ENCODE measurements at places on chromosomes 1 and 21. TPM values are rescaled to one million over a fixed set of nuclear protein-coding genes. Genes with fewer than 3 reads are reported as not detected.

GRCh38 chr21:39016740-39017315, 166.4 kb downstream of the PSMG1 start:
- DNase-seq, result no peak

- DNase-seq, result no peak
These were observed 25.9 kb downstream of the HSD3B2 start for GRCh38 chr1:119440721-119441307.

GRCh38 chr1:18536915-18537314, 56.2 kb downstream of the KLHDC7A start:
- DNase-seq, result no peak

GRCh38 chr1:61426254-61426653, 298.7 kb downstream of the TM2D1 start:
- DNase-seq, result no peak

GRCh38 chr1:168617974-168618750, 41.8 kb downstream of the XCL1 start:
- no peak for DNase-seq

GRCh38 chr1:196063294-196063693, 544.9 kb downstream of the KCNT2 start:
- DNase-seq, result no peak

DNA sequence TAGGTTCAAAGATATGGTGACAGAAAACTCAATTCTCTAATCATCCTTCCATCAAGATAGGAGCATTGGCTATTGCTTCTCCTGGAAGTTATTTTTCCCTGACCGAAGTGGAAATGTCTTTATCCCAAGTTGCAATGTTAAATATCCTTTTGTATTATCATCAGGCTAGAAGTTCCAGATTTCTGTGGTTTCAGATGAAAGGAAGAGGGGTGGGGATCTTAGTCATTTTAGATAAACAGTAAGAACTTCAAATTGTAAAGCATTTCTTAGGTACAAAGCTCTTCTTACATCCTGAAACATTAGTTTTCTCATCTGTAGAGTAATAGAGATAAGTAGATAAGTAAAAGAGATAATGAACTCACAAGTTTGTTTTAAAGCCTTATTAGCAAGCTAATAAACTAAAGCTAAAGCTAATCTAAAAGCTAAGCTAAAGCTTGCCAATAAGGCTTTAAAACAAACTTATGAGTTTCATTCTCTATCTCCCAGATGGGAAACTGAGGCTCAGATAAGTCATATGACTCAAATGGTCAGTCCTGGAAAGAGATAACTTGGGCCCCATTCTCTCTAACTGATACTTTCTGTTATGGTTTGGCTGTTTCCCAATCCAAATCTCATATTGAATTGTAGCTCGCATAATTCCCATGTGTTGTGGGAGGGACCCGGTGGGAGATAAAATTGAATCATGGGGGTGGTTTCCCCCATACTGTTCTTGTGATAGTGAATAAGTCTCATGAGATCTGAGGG, 99.2 kb upstream of the KCNK2 start:
- DNase-seq, result no peak

DNA sequence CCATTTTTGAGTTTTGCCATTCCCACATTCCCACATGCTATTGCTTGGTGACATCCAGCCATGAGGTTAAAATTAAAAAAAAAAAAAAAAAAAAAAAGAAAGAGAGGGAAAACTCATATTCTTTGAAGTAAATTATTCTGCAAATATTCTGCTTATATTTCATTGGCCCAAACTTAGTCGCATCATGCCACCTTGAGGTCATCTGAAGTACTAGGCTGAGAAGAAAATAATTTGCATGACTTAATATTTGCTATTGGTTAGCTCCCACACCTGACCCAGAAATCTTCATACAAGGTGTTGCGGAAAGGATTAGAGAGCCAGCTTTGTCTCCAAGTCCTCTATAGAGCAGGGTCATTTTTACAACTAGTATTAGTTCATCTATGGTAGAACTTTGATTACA, 2206.0 kb downstream of the MRPL39 start:
- no peak for DNase-seq

GRCh38 chr1:113903501-113904292, 902 bp downstream of the AP4B1 start:
- peak; percentile 20 for DNase-seq

- no peak for DNase-seq
These were observed 3.8 kb upstream of the CA6 start for GRCh38 chr1:8941906-8942305.

GRCh38 chr1:202112859-202113689, 9.6 kb upstream of the GPR37L1 start:
- no peak for DNase-seq

DNA sequence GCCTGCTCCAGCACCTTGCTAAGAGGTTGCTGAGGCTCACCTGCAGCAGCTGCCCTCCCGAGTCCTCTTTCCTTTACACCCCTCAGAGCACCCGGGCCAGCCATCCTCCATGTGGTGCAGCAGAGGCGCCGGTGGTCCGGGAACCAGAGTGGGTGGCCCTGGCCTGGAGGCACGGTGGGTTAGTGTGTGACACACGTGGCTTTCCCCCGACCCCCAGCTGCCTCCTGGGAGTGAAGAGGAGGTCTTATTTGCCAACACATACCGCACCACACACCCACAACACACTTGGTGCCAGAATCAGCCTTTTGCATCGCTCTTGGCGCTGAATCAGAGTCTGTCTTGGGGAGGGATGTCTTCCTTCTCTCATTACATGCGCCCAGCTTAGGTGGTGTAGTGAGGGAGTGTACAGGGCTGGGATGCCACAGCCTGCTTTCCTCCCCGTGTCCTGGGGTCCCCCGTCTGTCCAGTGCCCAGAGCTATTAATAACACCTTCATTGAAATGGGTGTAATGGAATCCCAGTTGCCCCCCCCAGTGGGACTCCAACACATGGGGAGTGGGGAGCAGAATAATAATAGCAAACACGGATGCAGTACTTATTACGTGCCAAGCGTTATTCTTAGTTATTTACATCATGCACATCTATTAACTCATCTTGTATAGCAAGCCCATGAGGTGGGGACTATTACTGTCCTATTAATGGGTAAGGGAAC, 38.2 kb downstream of the MAPKAPK2 start:
- DNase-seq, result no peak

DNA sequence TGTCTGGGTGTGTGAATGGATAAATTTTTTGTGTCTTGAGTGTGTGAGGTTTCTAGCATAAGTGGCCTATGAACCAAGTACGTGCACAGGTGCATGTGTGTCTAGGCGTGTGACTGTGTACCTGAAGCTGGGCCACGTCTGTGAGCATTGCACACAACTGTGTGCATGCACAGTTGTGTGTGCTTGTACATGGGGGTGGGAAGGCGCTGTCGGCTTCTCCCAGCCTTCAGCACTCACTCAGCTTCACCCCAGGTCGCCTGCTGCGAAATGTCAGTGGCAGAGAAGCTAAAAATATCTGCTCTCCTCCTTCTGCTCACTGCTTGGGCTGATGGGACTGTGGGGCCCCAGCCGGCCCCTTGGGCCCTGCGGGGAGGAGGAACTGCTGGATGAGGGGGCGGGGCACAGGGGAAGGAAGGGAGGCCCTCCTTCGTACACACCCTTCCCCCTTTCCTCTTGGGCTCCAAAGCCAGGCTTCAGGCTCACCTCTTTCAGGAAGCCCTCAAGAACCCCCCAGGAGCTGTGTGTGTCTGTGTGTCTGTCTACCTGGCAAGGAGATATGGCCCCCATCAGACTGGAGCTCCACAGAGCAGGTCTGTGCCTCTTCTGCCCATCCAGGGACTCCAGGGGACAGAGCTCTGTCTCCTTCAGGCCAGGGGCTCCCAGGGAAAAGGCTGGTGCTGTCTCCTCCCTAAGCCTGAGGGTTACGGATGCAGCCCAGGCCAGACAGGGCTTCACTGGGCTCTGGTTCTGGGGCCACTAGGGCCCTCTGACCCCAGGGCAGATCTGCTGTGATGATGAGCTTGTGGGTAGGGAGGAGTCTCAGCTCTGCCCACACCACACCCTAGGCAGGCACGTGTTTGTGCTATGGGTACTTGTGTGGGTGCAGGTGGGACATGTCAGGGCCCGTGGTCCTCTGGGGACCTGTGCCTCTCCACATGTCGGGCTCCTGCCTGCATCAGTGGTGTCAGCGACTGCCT, 35.6 kb upstream of the WASF2 start:
- peak; percentile 51 for DNase-seq

- peak; percentile 89 for DNase-seq
These were observed 371 bp upstream of the CACYBP start for GRCh38 chr1:174999216-174999935.

- DNase-seq, result no peak
These were observed 5.1 kb upstream of the MTFR1L start for GRCh38 chr1:25814549-25815087.

- no peak for DNase-seq
These were observed 20.8 kb upstream of the ENSA start for GRCh38 chr1:150650193-150650592.

- DNase-seq, result no peak
These were observed 21.0 kb downstream of the RSPH1 start for GRCh38 chr21:42475036-42475435.

DNA sequence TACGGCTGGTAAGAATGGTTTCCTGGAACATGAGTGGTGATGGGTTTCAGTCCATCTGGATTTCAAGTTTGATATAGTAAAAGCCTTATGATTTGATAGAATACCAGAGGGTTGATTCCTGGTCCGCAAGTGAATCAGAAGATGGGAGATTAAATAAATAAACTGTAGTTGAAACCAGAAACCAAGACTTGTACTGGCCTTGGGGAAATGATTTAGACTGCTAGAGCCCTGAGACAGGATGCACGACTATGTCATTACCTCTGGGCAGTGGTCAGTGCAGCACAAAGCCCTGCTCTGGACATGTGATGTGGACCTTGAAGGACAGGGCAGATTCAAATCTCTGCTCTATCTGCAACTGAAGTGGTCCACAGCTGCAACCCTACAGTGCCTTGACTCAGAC, 15.6 kb upstream of the FMOD start:
- no peak for DNase-seq

DNA sequence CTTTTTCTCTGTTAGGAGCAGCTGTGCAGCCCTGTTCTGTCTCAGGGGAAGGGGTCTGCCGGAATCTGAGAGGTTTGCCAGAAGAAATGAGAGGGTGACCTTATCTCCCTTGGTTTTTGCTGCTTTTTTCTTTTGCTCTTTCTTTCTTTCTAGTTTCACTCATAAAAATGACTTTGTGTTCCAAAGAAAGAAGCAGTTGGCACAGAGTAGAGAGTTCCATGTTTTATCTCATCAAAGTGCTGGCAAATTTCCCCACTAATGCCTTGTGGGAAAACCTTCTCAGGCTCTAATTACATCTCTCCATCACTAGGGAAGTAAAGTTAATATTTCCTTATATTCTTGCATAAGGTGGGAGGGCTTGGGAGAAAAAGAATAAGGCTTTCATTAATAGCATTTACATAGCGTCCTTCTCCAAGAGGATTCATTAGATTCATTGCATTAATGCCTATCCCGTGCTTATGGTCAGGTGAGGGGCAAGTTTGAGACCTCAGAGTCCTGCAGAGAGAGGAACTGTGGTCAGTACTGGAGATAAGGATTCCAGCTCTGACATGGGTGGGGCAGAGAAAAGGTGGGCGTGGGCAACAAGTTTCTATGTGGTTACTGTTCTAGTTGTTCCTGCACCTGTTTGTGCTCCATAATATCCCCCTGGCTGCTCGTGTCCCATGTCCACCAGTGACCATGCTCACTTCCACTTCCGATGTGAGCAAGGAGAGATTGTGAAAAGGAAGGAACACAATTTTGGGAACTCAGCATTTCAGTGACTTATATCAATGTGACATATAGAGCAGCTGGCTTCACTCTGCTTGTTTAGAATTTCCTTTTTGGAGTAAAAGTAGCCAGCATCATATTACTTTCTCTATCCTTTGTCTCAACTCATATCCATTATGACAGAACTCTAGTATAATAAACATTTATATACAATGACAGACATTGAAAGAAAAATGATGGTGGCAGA, 79.5 kb downstream of the DISC1 start:
- no peak for DNase-seq

Gene PLA2G2F
- polyA plus RNA-seq, result not detected

Gene SPRR2B
- polyA plus RNA-seq, result not detected

Gene SLC9C2
- polyA plus RNA-seq, result not detected

Gene UHMK1
- polyA plus RNA-seq, result 36.7 TPM

Gene TEX38
- not detected for polyA plus RNA-seq

Gene ABCG1
- 25.3 TPM for polyA plus RNA-seq

Gene CR1L
- not detected for polyA plus RNA-seq

Gene LCE2C
- not detected for polyA plus RNA-seq

Gene ANKRD65
- not detected for polyA plus RNA-seq

Gene ITLN2
- polyA plus RNA-seq, result not detected

Gene RAB42
- polyA plus RNA-seq, result not detected

Measured in naive thymus-derived CD4-positive, alpha-beta T cell (primary cell).